ENCODE measurements at places on chromosomes 5 and 9. TPM values are rescaled to one million over a fixed set of nuclear protein-coding genes. Genes with fewer than 3 reads are reported as not detected.

CD180 gene
- not detected for total RNA-seq

PCDH1 gene
- total RNA-seq: 9.0 TPM

CYSRT1 gene
- total RNA-seq: 0.67 TPM

NIM1K gene
- total RNA-seq: 0.59 TPM

FOXD1 gene
- 63.3 TPM for total RNA-seq

IL33 gene
- not detected for total RNA-seq

WNT8A gene
- total RNA-seq: not detected
